ENCODE measurements at places on chromosomes 2 and 18.
A peak's percentile ranks its signal among the peaks of the same experiment; 100 is the strongest.

DNA sequence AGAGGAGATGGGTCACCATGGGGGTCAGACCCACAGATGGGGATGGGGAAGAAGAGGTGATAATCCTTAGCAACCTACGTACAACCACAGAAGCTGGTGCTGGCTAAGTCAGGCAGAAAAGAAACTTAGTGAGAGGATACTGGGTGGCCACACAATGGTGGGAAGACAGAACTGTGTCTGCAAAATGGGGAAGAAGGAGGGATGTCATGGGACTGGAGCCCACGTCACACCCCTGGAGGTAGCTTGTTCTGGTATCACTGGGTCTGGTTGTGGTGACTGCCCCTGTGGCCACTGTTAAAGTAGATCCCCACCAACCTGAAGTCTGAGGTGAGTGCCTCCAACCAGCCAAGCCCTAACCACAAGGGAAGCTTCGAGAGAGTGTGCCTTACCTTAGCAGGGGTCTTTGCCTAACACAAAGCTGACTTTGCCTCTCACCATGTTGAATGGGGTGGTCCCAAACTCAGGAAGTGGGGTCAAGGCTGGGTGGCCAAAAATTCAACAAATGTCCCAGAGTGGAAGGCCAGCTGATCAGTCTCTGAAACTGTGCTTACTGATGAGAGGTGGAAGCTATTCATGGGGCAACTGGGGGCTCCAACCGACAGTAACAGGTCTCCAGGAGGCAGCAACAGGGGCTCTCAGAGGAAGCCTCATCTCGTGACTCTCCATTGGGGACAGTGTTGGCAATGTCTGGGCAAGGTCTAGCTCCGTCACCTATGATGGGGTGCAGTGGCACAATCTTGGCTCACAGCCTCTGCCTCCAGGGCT lies 64.8 kb upstream of the SLC1A4 start:
- peak; percentile 46 for DNase-seq

- no peak for DNase-seq
Observed at GRCh38 chr2:161010503-161011015, 149.7 kb upstream of the TANK start.

DNA sequence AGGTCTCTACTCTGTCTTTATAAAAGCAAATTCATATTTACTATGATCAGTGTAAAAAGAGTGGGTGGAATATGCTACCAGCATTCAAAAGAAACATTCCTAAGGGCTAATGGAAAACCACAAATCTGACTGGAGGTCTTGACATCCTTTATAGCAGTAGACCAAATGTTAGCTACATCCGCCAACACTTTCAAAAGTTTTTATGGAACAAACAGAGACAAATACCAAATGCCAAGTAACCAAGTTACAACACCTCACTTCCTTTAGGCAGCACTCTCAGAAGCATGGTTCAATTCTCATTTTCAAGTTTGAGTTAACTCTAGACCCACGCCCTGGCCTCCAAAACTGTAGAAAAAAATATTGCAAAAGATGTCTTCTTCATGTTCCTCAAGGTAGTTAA lies 78.3 kb upstream of the SETBP1 start:
- DNase-seq: no peak

DNA sequence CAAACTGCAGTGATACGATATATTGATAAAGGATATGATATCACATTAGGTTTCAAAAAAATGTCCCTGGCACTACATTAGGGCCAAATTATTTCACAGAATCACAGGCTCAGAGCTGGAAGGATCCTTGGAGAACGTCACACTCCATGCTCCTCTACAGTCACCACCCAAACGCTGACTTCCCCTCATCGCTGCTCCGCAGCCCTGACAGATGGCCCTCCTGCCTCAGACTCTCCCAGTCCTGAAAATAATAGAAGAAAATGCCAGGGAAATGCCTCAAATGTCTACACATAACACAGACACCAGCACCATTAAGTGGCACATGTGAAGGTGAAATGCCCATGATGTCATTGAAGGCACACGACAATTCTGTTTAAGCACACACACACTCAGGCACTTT lies 72.0 kb downstream of the ZNF521 start:
- no peak for DNase-seq

- no peak for DNase-seq
Observed at GRCh38 chr18:577643-578375, 2.4 kb upstream of the CETN1 start.

DNA sequence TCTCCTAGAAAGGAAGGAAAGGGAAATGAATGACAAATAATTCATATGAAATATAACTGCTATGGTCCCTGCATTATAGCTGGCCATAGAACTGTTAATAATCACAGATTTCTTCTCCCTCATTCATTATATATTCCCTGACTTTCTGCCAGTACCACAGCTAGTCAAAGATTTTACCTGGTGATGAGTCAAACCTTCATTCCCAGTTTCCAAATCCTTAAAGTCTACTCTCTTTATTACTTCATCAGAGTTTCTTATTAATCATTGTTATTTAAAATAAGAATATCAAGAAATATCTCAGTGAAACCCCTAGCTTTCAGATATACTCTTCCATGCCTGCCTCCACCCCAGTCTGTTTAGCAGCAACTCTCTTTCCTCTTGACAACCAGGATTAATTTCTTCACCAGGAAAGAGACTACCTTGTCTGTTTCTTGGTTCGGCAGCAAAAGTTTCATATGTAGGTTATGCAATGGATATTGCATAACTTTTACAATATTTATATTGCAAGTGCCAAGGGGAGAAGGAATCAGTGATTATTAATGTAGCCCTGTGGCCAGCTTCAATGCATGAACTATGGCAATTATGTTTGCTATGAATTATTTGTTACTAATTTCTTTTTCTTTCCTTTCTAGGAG lies 533.8 kb downstream of the FBXO15 start:
- DNase-seq: no peak

DNA sequence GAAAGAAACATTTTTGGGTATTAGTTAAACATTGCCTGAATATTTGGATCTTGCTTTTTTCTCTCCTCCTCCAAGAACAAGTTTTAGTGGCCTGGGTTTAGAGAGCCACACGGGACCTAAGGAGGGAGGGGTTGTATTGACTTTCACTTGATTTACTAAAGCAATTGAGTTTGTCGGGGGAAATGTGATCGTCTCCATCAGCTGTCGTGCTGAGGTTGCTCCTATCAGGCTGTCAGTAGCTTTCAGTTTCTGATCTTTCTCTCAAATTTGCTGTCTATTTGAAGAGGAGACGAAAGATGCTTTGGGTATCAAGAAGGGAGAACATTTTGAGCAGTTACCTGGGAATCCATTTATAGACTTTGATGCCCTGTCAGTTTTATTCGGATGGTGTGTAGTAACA lies 106.0 kb downstream of the SETBP1 start:
- no peak for DNase-seq

- peak; percentile 41 for DNase-seq
Observed at GRCh38 chr2:177268187-177268871, 3.8 kb upstream of the NFE2L2 start.

GRCh38 chr2:206198677-206199076 lies 39.0 kb downstream of the EEF1B2 start:
- no peak for DNase-seq

GRCh38 chr2:168529054-168529833 lies 73.2 kb downstream of the CERS6 start:
- no peak for DNase-seq

DNA sequence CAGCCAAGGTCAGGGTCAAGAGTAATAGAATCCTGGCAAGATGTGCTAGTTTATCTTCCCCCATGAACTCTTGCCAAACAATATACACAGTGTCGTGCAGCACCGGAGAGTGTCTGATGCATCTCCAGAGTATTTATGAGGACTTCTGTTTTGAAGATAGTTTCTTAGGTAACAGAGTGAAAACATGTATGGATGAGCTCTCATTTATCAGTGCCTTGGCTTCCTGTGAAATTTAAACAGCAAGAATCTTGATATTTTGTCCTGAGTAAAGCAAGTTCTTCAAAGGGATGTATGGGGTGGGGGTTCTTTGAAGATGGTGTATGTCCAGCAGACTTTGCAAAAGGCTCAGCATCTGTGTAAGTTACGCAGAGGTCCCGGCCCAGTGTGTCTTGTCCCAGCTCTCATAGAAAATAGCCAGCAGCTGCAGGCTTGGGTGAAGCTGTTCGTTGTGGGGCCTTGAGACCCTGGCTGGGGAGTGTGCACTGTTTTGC lies 361.0 kb upstream of the NT5C1B start:
- no peak for DNase-seq

- no peak for DNase-seq
Observed at GRCh38 chr2:58006256-58006951, 40.2 kb upstream of the VRK2 start.

GRCh38 chr18:80253871-80254492 lies 6.7 kb upstream of the PARD6G start:
- no peak for DNase-seq

DNA sequence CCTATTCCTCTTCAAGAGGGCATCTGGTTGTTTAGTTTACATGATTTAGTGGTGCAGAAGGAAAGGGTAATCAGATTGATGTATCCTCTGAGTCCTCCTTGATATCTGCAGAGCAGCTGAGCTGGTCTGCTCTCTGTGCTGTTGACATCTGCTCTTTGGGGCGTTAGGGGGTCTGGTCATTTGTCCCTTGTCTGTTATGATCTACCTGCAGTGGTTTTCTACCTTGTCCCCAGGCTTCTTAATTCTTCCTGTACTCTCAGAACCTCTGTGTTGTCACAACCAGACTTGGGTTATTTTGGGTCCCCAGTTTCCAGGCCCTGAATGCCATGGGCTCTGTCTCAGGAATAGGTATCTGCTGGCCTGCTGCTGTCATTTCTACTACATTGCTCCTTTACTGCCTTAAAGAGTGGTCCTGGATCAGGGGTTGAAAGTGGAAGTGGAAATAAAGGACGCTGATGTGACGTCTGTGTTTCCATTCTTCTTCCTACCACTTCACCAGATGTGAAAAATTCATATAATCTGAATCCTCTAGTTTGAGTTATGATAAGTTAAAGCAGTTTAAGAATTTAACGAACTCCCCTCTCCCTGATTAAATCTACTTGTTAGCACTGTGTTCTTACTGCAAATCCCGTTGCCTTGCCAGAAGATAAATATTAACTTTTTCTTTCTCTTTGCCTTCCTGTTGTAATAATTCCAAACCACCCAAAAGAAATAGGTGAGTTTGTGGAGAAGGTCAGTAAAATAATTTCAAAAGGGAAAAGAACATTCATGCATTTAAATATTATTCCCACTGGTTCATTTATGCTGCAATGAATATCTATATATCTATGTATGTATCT lies 16.6 kb upstream of the CPS1 start:
- no peak for DNase-seq

GRCh38 chr18:49476664-49477411 lies 10.2 kb downstream of the C18orf32 start:
- peak; percentile 72 for DNase-seq

DNA sequence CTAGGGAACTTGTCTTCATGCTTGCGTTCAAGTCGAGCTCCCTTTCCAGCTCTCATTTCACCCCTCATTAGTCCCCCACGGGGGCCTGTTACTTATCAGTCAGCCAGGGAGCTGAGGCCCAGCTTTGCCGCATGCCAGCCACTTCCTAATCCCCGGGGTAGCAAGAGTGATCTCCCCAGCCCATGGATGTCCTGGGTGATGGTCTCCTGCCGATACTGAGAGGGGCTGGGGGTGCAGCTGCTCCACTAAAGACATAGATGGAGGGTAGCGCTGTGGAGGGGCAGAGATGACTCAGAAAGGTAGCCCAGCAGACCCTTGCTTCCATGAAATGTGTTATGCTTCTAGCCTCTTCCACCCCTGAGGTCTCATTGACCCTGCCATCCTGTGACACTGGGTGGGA lies 314.0 kb upstream of the EPAS1 start:
- no peak for DNase-seq

DNA sequence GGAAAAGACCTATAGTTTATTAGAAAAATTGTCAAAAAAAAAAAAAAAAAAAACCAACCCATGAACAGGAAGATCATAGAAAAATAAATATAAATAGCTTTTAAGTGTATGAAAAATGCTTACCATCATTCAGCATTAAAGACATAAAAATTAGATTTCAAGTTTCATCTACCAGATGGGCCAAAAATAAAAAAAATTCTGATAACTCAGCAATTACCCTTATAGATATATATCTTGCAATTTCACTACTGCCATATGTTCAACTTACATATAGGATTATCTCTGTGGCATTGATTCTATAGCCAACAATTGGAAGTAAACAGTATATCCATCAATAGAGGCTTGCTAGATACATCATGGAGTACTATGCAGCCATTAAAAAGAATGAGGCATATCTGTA lies 126.6 kb upstream of the SMAD2 start:
- no peak for DNase-seq

DNA sequence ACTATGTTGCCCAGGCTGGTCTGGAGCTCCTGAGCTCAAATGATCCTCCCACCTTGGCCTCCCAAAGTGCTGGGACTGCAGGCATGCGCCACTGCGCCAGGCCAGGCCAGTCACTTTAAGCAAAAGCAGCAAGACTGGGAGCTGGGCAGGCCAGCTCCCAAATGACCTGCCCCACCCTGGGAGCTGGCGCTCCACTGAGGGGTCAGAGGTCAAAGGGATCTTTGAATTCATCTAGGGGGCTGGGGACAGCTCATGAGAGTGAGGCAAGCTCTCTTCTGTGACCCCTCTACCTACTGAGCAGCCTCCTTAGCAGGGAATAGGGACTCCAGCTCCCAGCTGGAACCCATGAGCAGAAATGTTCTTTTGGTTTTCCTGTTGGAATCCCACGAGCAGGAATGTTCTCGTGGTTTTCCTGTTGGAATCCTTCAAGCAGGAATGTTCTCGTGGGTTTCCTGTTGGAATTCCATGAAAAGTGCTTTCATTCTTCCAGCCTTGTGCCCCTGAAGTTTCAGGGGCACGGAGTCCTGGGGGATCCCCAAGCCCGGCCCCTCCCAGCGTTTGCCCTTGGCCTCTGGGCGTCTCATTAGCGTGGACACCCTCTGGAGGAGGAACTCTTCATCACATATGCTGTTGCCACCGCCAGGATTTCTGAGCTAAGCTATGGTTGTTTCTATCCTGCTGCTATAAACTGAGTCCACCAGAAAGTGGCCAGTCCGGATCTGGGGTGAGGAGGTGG lies 162.0 kb upstream of the HAAO start:
- no peak for DNase-seq

DNA sequence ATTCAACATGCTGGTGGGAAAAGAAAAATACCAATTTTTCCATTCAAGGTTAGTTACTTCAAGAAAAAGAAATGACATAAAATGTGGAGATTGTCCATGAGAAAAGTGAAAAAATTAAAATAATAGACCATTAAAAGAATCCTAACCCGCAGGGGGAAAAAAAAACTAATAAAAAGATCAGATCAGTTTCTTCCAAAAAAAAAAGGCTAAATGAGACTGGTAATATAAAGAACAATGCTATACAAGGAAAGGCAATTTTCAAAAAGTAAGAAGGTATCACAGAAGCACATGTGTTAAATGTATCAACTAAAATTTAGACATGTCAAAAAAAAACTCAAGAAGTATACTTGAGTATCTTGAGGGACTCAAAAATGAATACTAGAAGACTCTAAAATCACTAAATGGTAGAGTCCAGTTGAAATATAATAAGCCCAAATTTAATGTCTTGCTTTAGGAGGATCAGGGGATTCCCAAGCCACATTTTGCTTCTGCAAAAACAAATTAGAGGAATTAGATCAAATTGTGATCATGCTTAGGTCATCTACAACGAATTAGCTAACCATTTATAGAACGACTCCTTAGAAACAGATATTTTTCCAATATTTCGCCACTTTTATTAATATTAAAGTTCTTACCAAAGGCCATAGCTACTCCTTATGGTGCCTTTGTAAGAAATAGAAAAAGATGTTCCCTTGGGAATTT lies 35.8 kb upstream of the GLS start:
- peak; percentile 69 for DNase-seq

Measured in inflammatory macrophage treated with lipopolysaccharide for 1 hour (primary cell).